ENCODE measurements at places on chromosomes 2 and 18. TPM values are rescaled to one million over a fixed set of nuclear protein-coding genes. Genes with fewer than 3 reads are reported as not detected.

GRCh38 chr2:184444623-184445223 is 153.6 kb upstream of the ZNF804A start:
- DNase-seq: no peak

DNA sequence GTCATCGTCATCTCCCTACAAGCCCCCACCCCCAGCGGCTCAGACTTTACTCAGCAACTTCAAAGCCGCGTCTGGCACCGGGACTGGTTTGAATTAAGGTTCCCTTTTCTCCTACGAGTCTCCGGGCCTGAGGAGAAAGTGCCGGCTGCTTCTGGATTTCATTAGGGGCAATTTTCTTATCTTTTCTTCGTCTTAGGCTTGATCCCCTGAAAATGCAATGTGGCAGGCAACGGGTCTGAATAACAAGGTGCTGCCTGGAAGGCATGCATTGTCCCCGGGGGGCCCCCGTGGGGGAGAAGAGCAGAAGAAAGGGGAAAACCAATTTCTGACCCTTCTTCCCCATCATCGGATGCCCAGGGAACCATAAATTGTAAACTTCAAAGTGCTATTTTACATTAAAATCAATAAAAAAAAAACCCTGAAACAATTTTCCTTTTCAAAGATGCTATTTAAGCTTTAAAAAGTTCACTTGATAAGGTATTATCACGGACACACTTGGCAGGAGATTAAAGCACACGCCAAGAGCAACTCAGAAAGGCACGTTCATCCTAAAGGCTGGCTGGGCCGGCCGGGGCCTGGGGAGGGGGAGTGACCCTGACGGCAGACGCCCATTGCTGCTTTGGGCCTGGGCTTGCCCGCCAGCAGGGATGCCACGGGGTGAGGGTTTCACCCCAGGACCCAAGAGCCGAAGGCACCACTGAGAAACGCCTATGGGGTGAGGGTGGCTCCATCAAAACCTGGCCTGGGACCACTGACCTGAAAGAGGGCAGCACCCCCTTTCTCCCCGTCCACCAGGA is 230.4 kb downstream of the TWIST2 start:
- DNase-seq: no peak

GRCh38 chr2:60071490-60071831 is 482.0 kb downstream of the BCL11A start:
- no peak for DNase-seq

SNRNP27 gene
- total RNA-seq: 8.8 TPM

LRRTM1 gene
- not detected for total RNA-seq

LRP2 gene
- not detected for total RNA-seq

BMP10 gene
- total RNA-seq: not detected

DNA sequence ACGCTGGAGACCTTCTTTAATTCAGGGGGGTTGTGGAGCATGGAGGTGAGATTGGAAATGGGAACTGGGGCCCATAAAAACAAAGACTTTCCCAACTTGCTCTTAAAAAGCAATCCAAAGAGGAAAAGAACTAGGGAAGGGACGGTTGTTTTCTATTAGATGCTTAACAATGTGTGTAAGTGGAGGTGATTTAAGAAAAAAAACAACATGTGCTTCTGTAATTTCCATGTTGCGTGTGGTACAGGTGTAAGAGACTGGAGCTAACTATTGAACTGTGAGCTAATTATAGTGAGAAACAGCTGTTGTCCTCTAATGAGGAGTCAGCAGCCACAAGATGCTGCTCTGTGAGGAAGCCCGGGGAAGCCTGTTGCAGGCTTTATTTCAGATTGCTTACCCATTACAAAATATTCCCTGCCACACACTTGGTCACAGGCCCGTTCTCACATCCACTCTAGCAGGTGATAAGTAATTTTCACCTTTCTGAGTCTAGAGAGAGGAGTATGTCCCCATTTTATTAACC is 280.6 kb upstream of the PARD3B start:
- no peak for DNase-seq

DNA sequence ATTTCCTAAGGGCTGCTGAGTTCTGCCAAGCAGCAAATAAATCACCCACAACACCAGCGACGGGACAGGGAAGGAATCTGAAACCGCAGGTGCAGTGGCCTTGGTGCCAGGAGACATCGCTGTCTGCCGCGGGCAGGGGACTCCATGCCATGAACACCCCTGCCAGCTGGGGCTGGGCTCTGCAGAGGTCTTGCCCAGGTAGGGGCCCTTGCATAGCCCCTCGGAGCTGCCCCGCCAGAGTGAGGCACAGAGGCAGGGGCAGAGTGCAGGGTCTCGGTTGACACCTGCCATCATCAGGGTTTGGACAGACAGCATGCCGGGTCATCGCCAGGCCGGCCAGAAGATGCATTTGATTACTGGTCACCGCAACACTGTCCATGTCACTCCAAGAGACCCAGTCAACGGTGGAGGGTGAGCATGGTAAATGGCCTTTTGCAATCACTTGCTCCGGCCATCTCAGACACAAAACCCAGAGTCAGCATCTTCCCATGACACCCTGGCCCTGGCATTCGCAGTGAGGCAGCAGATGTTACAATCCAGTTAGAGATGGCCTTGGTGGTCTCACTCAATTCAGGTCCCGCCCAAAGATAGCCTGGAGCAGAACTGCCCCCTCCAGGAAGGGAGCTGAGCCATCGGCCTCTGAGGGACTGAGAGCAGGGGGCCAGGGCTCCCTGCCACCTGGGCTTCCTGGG is 255.4 kb downstream of the NDUFA10 start:
- DNase-seq: no peak

- DNase-seq: peak; percentile 39
Measured at GRCh38 chr2:173571021-173571821, 216.5 kb downstream of the CDCA7 start.

GRCh38 chr2:241195506-241196130 is 7.1 kb downstream of the ANO7 start:
- no peak for DNase-seq

DNA sequence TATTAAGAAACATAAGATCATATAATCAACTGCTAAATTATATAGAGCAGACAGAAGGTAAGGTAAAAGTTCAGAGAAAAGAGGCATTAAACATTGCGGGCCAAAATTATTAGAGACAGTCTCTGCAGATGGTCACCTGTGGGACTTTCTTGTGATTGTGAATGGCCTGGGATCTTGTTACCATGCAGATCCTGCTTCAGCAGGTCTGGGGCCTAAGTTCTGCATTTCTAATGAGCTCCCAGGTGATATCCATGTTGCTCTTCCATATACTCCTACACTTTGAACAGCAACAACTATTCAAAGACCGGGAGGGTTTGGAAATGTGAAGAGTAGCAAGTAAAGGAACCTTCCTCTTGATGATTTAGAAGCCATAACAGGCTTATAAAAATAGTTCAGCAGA is 8.5 kb upstream of the ETAA1 start:
- DNase-seq: no peak

TCF23 gene
- total RNA-seq: not detected

FBXO48 gene
- 0.18 TPM for total RNA-seq

- no peak for DNase-seq
Measured at GRCh38 chr18:78721981-78722380, 257.6 kb upstream of the SALL3 start.

DNA sequence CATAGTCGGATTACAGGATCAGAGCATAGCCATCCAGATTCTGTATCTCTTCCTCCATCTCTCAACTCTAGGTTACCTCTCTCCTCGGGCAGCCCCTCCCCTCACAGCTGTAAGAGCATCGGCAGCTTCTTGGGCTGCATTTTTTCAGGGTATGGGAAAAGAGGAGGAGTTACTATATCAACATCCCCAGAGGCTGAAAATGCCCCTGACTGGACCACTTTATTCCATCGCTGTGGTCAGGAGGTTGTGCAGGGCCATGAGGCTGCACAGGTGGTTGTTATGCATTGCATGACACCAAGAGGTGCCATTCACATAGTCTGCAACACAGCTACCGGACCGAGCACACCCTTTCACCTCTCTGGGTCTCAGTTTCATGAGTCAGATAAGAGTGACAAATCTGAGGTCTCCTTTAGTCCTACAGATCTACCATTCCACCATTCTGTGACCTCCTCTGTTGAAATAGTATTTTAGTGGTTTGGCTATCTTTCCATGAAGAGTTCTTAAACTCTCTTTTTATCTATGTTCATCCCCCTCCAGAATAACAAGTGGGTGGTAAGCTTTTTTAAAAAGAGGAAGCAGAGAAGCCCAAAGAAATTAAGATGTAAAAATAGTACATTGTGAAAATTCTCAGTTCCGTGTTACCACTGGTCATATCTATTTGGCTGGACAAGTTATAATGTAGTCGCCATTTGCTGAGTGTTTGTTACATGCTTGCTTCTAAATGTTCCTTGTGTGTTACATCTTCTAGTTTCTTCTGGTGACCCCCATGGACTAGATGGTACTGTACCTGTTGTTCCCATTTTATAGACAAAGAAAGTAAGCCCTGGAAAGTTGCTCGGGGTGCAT is 56.6 kb upstream of the SLC1A4 start:
- DNase-seq: no peak

IL36RN gene
- not detected for total RNA-seq

GRCh38 chr2:121140734-121141133 is 144.3 kb downstream of the TFCP2L1 start:
- no peak for DNase-seq

GRCh38 chr2:10894264-10894935 is 17.3 kb upstream of the KCNF1 start:
- DNase-seq: no peak

DNA sequence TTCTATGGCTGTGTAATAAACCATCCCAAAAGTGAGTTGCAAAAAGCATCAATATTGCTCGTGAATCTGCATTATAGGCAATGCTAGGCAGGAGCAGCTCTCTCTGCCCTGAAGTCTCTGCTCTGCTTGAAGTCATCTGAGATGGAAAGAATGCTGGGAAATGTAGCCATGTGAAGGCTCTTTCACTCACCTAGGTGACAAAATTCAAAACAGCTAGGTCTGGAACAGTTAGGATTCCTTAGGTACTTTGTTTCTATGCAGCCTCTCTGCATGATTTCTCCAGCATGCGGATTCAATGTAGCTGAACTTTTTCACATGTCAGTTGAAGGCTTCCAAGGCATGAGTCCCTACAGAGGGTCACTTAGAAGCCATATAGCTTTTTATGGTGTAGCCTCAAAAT is 1383.7 kb downstream of the LRP1B start:
- no peak for DNase-seq

DNA sequence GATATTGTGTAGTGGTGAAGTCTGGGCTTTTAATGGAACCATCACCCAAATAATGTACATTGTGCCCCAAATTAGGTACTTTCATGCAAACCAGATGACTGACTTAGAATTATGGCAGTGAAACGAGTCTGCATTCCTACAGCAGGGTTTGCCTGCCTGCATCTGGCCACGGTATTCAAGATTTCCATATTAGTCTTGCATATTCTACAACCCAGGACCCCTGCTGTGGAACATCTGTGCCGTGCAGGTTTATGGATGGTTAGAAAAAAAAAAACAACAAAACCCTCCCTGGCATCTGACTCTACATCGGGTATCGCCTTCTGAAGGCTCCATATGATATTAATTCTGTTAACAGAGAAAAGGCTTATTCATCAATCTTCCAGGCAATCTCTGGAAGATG is 394.8 kb downstream of the DCDC2C start:
- no peak for DNase-seq

GRCh38 chr2:222572264-222572721 is 83.6 kb downstream of the FARSB start:
- no peak for DNase-seq

GRCh38 chr18:24584813-24585212 is 124.4 kb downstream of the HRH4 start:
- DNase-seq: no peak

- DNase-seq: no peak
Measured at GRCh38 chr2:218221000-218221399, 4.0 kb downstream of the ARPC2 start.

DNA sequence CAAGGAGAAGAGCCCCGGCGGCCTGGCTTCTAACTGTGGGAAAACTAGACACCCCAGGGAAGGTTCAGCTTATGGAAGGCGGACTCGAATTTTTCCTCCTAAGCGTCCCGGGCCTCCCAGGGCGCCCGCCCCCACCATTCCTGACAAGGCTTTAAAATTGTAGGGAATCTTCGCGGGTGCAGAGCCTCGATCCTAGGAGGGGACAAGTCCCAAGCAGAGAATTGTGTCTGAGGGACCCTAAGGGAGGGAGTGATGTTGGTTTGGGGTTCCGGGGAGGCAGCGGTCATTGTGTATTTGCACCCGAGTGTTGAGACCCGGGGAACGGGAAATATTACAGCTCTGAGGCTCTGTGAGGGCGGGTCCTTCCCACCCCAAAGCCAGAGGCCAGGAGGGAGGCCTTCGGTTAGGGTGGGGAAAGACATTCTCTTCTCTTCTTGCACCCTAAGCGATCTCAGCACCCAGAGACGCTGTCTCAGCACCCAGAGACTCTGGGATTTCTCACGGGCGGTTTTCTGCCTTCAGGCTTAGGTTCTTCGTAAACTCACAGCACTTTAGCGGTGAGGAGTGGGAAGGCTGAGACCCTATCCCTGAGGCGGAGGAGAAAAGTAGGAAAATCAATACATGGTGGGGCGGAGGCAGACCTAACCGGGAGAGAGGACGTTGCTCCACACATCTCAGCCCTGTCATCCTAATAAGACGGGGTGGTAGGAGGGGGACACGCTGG is 7.6 kb downstream of the OSR1 start:
- no peak for DNase-seq

L3MBTL4 gene
- total RNA-seq: under 0.01 TPM

FOXI3 gene
- not detected for total RNA-seq

PRSS56 gene
- not detected for total RNA-seq

GRCh38 chr2:134292514-134292913 is 38.6 kb downstream of the MGAT5 start:
- no peak for DNase-seq

OSBPL1A gene
- total RNA-seq: 50.3 TPM

DNA sequence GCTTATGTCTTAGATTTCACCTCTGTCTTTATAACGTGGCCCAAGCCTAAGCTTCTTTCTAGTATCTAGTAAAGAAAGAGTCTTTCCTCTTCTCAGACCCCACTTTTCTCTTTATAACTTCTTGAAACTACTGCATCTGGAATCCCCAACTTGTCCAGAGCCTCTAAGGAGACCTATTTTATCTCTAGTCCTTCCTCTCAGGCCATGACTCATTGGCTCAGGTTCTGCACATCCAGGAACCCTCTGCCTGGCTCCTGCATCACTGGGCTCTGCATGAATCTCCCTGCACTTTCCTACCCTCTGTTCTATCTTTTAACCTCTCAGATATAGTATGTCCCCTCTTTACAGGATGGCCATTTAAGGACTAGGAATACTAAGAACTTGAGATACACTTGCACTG is 124.7 kb downstream of the DNAH6 start:
- no peak for DNase-seq

DNA sequence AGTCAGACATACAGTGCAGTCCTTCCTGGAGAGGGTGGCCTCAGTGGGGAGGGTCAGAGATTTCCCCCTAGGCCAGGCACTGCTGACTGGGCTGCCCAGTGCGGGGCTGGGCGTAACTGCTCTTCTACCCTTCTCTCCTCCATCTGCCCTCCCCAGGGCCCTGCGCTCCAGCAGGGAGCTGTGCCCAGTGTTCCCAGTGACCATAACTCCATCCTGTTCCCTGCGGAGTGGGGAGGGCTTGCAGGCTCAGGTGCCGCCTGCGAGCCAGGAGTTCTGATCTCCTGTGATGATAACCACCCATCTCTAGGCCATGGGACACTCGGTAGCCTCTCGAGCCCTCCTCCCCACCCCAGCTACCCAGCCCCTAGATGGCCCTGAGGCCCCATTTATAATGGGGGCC is 107.6 kb downstream of the SMAD7 start:
- DNase-seq: no peak

All from IMR-90 (cell line).